ENCODE measurements at places on chromosomes 4 and X.

DNA sequence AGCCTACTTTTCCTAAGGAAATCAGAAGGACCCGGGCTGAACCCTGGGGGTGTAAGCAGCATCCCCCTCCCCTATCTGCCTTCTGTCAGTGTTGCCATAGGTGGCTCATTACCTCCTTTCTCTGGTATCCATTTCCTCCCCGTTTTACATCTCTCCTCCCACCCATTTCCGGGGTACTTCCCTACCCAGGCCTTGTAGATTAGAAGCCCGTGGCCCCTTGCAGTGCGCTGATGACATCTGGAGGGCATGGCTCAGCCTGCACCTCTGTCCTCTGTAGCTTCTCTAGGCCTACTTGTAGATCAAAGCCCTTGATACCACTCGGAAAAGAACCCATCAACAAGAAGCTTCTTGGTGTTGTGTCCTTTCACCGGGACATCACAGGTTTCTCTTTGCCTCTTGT lies 71.8 kb downstream of the NBDY start:
- peak; percentile 50 for DNase-seq

DNA sequence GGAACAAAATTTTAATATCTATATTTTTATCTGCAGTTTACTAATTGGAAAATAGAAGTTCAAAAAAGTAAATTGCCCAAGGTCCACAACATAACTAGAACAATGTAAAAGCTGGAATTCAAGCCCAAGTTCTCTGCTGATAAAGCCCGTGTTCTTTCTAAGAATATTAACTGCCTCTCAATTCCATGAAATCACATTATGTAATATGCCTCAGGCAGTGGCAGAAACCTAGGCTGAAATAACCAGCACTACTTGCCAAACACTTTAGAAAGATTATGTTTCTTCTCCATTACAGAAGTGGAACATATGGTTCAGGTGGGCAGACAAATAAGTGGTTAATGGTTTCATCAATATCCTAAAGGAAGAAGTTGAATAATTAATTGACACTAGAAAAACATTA lies 56.7 kb upstream of the ADGRL3 start:
- DNase-seq: no peak

DNA sequence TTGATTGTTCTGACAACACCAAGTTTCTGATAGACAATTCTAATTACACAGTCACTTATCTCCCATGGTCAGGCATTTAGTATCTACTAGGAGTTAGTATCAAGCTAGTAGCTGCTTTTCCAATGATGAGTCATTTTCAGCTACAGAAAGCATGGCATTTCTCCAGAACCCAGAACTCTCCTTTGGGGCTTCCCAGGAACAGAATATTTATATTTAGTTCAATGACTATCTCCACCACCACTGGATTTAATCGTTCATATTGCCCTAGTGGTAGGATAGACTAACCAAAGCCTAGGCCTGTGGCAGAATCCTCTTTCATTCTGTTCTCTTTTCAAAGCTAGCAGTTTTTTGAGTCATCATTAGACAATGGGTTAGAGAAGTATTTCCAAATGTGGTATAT lies 569.4 kb downstream of the GABRG1 start:
- no peak for DNase-seq

DNA sequence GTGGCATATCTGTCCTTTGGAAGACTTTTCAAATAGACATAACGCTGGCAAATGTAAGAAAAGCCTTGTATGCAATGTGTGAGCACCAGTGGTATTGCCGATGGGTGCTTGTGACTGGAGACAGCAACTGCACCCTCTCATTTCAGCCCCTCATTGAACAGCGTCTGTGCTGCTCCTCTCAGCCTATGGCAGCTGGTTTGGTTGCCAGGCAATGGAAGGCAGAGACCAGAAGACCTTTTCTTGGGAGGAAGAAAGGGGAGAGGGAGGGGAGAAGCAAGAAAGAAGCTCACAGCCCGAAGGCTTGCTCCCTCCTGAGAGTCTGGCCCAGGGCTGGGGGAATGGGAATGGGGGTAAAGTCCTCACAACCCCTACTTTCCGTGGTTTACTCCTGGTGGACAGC lies 20.2 kb downstream of the ZCCHC13 start:
- no peak for DNase-seq

DNA sequence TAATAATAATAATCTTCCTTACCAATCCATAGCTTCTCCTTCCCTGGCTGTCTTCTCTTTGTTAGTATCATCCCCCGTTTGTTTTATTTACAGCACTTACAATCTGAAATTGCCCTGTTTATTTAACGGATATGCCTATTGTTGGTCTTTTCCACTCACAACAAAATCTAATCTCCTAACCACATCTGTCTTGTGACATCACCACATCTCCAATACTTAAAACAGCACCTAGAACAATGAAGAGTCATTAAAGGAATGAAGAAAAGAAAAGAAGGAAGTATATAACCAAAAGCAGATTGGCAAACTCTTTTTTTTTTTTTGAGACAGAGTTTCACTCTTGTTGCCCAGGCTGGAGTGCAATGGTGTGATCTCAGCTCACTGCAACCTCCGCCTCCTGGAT lies 38.7 kb upstream of the JADE1 start:
- no peak for DNase-seq

GRCh38 chr4:40349561-40350198 lies 14.5 kb downstream of the CHRNA9 start:
- DNase-seq: no peak

DNA sequence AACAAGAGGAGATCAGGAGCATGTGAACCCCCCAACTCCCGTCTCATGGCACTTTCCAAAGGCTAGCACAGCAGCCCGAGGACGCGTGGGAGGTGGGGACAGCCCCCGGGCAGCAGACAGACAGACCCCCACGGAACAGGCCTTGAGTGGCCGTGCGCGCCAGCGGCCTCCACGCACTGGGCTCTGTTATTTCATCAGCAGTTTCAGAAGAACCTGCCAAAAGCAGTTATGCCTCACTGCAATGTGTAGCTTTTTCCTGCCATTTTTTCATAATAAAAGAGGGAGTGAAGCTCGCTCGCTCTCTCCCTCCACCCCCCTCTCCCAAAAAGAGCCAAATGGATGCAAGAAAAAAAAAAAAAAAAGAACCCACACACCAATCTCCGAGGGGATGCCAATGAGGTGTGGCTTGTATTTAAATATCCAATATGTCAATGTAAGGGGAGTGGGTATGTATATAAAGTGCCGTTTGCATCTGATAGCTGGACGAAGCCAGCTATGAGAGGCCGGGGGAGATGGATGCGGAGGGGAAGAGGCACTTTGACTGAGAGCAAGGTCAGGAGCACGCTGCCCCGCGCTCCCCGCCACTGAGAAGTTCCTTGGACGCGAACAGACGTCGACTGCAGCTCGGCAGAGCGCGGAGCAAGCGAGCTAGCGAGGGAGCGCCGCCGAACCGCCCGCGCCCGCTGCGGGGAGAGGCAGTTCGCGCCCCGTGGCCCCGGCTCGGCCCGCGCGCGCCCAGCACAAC lies at the start of gene FGF16:
Gene FGF16 (plus strand): TSS at position 482 of the 745 bp plus-strand sequence. CDS start 286 bp downstream, outside the sequence.
- DNase-seq: no peak

DNA sequence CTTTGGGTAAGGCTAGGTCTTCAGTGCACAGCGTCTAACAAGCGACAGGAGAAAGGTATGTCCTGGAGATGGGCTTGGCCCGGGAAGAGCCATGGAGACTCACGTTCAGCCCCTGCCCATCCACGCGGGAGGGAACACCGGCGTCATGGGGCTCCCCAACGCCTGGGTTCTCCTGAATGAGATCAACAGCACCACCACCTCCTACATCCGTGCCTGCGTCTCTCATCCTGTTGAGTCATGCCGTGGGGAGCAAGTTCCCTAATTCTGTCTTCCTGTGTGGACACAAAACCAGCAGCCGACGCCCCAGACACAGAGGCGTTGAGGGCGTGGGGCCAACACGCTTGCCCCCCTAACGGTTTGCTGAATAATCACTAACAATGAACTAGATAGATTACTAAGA lies 20.1 kb upstream of the IL3RA start:
- peak; percentile 23 for DNase-seq

All from CD4-positive, alpha-beta T cell treated with Interleukin-15 for 4 hours (primary cell).